ENCODE measurements at places on chromosomes 1 and 21.

GRCh38 chr1:204959374-204959773 is 83.6 kb upstream of the CNTN2 start:
- no peak for DNase-seq

DNA sequence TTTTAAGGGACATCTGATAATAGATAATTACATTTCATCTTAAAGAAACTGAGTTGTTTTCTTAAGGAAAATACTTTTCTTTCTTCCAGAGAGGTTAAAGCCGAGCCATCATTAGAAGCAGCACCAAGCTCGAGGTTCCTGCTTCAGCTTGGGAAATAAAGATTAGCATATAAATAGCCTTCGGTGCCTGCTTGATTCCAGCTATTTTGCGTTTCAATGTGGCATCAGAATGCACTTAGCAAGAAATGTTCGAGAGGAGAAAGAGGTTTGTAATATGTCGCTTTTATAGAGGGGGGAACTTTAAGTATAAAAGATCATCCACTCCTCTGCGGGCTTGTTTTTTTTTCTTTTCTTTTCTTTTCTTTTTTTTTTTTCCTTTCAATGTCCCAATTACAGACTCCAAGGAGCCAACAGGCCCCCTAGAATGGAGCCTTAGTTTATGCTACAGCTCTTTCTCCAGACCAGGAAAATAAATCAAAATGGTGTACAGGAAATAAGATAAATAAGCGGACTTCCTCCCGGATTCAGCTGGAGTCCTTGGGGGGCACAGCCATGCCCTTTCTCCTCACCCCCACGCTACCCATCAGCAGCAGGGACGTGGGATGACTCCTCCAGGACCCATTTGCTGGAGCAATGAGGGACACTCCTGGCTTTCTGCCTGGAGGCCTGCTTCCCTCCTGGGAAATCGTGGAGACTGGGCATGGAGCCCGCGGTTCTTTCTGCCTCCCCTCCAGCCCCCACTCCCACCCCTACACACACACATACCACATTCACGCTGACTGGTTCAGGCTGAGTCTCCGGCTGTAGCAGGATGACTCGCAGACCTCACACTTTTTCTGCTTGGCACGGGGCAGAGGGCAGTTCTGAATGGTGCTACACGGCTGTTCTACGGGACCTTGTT is 131.6 kb downstream of the RRAGC start:
- no peak for DNase-seq

DNA sequence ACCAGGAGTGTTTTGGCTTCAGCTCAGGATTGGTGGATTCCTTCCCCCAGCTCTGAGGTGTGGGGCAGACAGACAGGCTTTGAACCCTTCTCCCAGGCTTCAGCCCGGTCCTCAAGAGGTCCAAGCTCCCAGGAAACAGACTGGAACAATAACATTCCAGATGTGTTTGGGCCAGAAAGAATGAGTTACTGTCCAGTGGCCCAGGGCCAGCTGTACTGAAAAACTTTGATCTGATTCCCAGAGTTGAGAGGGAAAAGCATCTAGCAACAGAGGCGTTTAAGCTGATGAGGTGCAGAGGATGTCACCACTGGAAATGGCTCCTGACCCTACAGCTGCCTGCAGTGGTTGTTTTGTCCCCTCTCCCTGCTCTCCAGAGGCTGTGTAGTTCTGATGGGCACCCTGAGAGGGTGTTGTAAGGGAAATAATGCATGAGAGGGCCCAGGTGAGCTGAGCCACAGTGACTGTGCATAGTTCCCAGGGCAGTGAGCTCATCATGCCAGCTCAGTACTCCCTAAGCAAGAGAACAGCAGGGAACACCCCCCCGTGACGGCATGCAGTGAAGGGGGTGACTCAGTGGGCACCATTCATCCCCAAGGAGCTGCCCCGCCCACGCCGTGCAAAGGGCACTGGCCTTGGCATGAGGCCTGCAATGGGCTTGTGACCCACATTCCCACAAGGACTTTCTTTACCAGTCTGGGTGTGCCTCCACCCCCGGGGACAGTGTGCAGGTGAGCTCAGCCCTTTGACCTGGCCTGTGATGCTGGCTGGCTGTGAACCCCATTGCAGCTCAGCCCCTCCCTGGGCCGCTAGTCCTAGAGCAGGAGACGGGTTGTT is 13.8 kb upstream of the SFN start:
- DNase-seq: no peak

DNA sequence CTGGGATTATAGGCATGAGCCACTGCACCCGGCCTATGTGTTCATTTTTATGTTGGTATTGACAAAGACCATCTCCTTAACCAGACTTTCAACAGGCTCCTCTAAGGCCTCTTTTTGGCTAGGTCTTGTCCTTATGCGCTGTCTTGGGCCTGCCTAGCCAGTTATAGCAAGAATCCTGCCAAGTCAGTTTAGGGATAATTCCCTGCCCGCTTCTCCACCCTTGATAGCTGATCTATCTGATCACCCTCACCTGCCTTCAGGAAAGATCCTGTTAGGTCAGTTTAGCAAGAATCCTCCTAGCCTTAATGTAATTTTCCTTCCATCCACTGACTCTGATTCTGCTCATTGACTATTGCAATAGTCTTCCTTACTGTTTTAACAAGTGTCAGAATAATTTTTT is 2.4 kb upstream of the B4GALT3 start:
- no peak for DNase-seq

GRCh38 chr1:239550178-239550577 is 163.8 kb downstream of the CHRM3 start:
- DNase-seq: no peak

- peak; percentile 52 for DNase-seq
Measured at GRCh38 chr1:10909697-10910680, 102.5 kb upstream of the TARDBP start.

DNA sequence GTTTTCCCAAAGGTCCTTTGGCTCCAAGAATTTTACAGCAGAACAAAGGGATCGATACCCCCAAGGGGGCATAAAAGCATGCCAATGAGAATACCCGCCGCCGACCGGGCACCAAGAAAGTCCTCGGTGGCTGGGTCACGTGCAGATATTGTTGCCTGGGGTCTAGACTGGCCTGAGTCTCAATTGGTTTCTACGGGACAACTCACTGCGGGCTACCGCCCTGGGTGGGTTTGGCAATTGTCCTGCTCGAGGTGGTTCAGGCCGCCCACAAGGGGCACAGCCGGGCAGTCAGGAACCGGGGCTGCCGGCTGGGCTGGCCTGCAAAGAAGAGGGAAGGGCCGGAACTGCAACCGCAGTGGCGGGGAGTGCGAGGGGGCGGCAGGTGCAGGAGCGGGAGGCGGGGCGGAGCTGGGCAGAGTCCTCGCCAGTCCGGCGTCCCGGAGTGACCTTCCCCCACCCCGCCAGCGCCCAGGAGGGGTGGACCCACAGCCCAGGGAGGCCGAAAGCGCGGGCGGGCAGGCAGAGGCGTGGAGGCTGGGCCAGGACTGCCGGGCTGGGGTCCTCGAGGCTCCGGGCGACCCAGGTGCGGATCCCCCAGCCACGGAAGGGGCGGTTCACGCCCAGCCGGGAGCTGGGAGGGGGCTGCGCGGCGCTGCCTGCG is 926 bp upstream of the ATP1B1 start:
- no peak for DNase-seq

DNA sequence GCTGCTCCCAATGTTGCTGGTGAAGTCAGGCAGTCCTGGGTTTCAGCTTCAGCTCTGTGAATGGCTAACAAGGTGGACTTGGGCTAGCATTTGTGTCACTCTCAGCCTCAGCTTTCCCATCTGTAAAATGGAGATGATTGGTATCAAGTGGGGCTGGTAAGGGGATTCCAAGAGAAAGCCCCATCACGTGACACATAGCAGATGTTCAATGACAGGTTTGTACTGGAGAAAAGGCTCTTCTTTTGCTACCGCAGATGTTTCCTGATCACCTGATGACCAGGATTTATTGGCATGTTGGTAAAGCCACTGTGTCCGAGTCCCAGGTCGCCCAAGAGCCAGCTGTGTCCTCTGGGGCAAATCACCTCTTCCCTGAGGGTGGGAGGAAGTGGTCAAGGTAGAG is 335.0 kb downstream of the MATN1 start:
- no peak for DNase-seq

- DNase-seq: no peak
Measured at GRCh38 chr1:242448910-242449645, 75.4 kb downstream of the PLD5 start.

GRCh38 chr1:205497351-205497750 is 7.1 kb upstream of the CDK18 start:
- no peak for DNase-seq

- no peak for DNase-seq
Measured at GRCh38 chr1:22428672-22429071, 23.0 kb upstream of the ZBTB40 start.

- DNase-seq: no peak
Measured at GRCh38 chr1:29635501-29636263, 399.4 kb downstream of the PTPRU start.

- DNase-seq: no peak
Measured at GRCh38 chr1:230818367-230818766, 50.0 kb downstream of the C1orf198 start.

GRCh38 chr1:55337801-55338447 is 122.8 kb upstream of the USP24 start:
- DNase-seq: no peak
